Endodermal cell (in vitro differentiated cells): ENCODE measurements at places on chromosomes 6 and 20.
A peak's percentile ranks its signal among the peaks of the same experiment; 100 is the strongest.

GRCh38 chr20:23700931-23701330 is 12.1 kb upstream of the CST4 start:
- H3K36me3 ChIP-seq, result no peaks in the 10 kb centered on the region
- H3K4me1 ChIP-seq, result peaks cover 5% of the 10 kb centered on the region
- no peak overlapping the region for H3K27ac ChIP-seq
- no peak overlapping the region for H3K4me3 ChIP-seq
- H3K27me3 ChIP-seq, result no peaks in the 10 kb centered on the region

- no peak overlapping the region for H3K27ac ChIP-seq
- no peak overlapping the region for H3K4me3 ChIP-seq
- H3K36me3 ChIP-seq, result no peaks in the 10 kb centered on the region
- no peak for DNase-seq
- no peaks in the 10 kb centered on the region for H3K27me3 ChIP-seq
These were observed 15.0 kb downstream of the ACSS2 start for GRCh38 chr20:34891166-34892062.

DNA sequence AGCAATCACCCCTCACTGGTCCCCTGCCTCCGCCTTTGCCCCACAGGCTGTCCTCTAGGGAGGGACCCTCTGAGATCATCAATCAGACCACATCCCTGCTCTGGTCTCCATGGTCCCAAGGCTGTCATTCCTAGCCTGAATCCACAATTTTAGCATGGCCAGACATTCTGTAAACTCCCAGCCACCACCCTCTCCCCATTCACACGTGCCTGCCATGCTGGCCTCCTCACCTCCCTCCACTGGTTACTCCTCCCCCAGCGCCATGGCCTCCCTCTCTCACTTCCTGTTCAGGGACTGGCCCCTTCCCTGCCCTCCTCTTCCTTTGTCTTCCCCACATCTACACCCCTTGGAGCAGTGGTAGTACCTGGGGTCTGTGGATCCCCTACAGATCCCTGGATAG is 150.7 kb upstream of the MLN start:
- H3K27me3 ChIP-seq, result no peaks in the 10 kb centered on the region
- H3K27ac ChIP-seq, result no peak overlapping the region
- H3K4me1 ChIP-seq, result peaks cover 11% of the 10 kb centered on the region

GRCh38 chr20:1381753-1382591 is 10.9 kb downstream of the FKBP1A start:
- no peak overlapping the region for H3K4me3 ChIP-seq
- H3K4me1 ChIP-seq, result peaks cover 6% of the 10 kb centered on the region
- H3K36me3 ChIP-seq, result peaks cover 19% of the 10 kb centered on the region
- DNase-seq, result no peak

GRCh38 chr6:152356016-152356415 is 281.1 kb downstream of the SYNE1 start:
- H3K36me3 ChIP-seq, result no peaks in the 10 kb centered on the region
- H3K4me3 ChIP-seq, result no peak overlapping the region
- H3K27ac ChIP-seq, result no peak overlapping the region
- no peak for DNase-seq
- H3K27me3 ChIP-seq, result no peaks in the 10 kb centered on the region

GRCh38 chr20:60304026-60304590 is 345.9 kb downstream of the CDH26 start:
- H3K36me3 ChIP-seq, result no peaks in the 10 kb centered on the region
- H3K27me3 ChIP-seq, result peaks cover 7% of the 10 kb centered on the region
- peaks cover 11% of the 10 kb centered on the region for H3K4me1 ChIP-seq
- H3K27ac ChIP-seq, result no peak overlapping the region
- DNase-seq, result no peak
- no peak overlapping the region for H3K4me3 ChIP-seq

DNA sequence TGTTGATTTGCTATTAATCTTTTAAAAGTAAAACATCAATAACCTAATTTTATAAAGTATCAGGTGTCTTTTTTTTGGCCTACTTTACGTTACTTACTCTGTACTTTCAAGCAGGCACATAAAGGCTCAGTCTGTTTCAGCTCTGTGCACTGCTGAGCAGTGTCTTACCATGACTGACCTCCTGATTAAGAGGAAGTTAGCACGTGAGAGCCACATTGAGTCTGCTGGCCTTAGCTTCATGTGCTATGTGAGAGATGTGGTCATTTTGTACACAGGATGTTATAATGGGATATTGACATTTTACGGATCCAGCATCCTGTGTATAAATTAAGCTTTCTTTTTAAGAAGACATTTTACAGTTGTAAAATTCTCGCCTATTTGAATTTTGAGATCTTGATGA is 31.9 kb downstream of the ARID1B start:
- no peak overlapping the region for H3K27ac ChIP-seq
- H3K27me3 ChIP-seq, result no peaks in the 10 kb centered on the region
- peaks cover 9% of the 10 kb centered on the region for H3K36me3 ChIP-seq

GRCh38 chr6:163721922-163722692 is 307.6 kb downstream of the QKI start:
- no peak overlapping the region for H3K4me3 ChIP-seq
- H3K27ac ChIP-seq, result no peak overlapping the region
- no peaks in the 10 kb centered on the region for H3K36me3 ChIP-seq

GRCh38 chr6:96522465-96523009 is 931 bp downstream of the UFL1 start:
- peak overlapping the region; percentile 90 for H3K27ac ChIP-seq
- no peak for DNase-seq
- peaks cover 37% of the 10 kb centered on the region for H3K36me3 ChIP-seq
- peak overlapping the region; percentile 99 for H3K4me3 ChIP-seq
- H3K27me3 ChIP-seq, result no peaks in the 10 kb centered on the region
- H3K4me1 ChIP-seq, result peaks cover 4% of the 10 kb centered on the region

DNA sequence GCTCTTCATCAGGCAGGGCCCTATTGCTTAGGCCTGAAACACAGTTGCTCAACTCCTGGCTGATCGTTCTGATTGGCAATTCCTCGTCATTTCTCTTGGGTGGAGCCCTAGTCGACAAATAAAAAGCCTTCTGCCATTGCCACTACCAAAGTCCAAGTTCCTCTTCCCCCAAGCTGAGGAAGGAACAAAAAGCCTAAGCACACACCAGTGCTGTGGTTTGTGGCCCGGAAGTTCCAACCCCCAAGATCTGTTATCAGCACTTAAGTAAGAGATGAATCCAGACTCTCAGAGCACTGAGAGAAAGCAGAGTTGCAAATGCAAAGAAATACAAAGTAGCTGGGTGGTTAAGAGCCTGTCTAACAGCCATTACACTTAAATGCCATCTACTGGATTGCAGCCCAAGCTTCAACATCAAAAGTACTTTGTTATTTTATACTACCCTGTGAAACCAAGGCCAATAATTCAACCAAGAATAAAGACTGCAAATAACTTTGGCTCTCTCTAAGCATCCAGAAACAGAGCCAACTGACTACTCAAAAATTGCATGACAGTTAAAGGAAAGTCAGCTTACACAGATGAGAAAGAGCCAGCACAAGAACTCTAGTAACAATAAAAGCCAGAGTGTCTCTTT is 1024.0 kb downstream of the GRIK2 start:
- no peaks in the 10 kb centered on the region for H3K36me3 ChIP-seq
- no peaks in the 10 kb centered on the region for H3K4me1 ChIP-seq
- no peak overlapping the region for H3K4me3 ChIP-seq
- DNase-seq, result no peak

GRCh38 chr20:56273491-56273890 is 25.0 kb downstream of the MC3R start:
- no peaks in the 10 kb centered on the region for H3K4me1 ChIP-seq
- no peak overlapping the region for H3K4me3 ChIP-seq
- no peaks in the 10 kb centered on the region for H3K27me3 ChIP-seq
- DNase-seq, result no peak
- H3K27ac ChIP-seq, result no peak overlapping the region

- H3K4me1 ChIP-seq, result no peaks in the 10 kb centered on the region
- H3K4me3 ChIP-seq, result no peak overlapping the region
- H3K27me3 ChIP-seq, result no peaks in the 10 kb centered on the region
- DNase-seq, result no peak
These were observed 451.7 kb downstream of the GRIK2 start for GRCh38 chr6:101845172-101845571.
